ENCODE measurements at places on chromosomes 4 and X.

GRCh38 chr4:98963538-98964433 lies 31.7 kb upstream of the METAP1 start:
- DNase-seq: peak; percentile 36

DNA sequence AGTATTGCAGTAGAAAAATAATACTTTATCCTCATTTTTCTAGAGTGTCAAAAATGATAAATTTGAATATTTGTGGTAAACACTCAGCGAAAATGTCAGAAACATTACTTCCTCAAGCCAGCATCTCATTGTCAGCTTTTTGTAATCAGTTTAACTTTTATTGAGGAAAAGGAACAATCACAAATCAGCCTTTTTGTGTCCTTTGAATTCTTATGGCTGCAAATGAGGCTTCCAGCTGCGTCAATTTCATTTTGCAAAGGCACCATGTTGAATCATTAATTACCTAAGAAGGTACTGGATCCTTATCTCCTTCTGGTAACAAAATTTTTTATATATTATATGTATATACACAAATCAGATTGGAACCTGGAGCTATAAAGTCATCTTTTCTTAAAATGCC lies 442.6 kb upstream of the CPEB2 start:
- DNase-seq: no peak

- DNase-seq: peak; percentile 88
Observed at GRCh38 chr4:83516042-83516772, 19.7 kb upstream of the GPAT3 start.

- DNase-seq: peak; percentile 44
Observed at GRCh38 chr4:80185787-80186548, 11.3 kb upstream of the PRDM8 start.

GRCh38 chrX:31845003-31845402 lies 773.2 kb upstream of the FTHL17 start:
- no peak for DNase-seq

DNA sequence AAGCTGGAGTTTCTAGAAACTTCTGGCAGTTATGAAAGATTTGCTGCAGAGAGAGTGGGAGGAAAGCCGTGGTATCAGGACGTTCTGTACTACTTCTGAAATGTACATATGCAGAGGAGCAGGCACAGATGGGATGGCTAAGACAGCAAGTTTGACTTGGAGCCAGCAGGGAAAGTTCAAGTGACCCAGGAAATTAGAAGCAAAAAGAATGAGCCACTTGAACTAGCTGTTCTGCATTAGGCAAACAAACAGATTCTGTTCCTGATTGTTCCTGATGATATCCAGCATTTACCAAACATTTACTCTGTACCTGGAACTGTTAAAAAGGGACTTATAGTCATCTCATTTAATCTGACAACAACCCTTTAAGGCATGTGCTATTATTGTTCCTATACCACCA lies 41.4 kb upstream of the CXCL13 start:
- no peak for DNase-seq

- no peak for DNase-seq
Observed at GRCh38 chrX:125291124-125291523, 28.5 kb upstream of the TEX13C start.

All from GM23248 (cell line).